ENCODE measurements at places on chromosomes 1 and 21. TPM values are rescaled to one million over a fixed set of nuclear protein-coding genes. Genes with fewer than 3 reads are reported as not detected.

The CYP4A22 gene
- polyA plus RNA-seq = not detected

The SAMSN1 gene
- polyA plus RNA-seq = not detected

DNA sequence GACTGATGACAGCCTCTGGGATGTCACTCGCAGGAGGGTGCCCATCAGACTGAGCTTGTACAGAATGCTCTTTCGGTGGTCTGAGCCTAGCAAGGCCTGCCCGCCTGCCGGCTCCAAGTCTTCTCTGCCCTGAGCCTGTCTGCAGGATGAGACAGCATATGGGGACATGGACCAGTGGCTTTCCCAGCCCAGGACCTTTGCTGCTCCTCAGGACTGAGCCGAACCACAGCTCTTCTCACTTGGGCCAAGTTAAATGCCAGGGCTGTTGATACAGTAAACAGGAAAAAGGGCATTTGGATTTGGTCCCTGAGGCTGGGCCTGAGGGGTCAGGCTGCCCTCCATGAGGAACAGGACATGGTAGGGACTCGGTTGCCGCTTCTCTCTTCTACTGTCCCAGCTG is 64.3 kb upstream of the EPS8L3 start:
- no peak for DNase-seq

DNA sequence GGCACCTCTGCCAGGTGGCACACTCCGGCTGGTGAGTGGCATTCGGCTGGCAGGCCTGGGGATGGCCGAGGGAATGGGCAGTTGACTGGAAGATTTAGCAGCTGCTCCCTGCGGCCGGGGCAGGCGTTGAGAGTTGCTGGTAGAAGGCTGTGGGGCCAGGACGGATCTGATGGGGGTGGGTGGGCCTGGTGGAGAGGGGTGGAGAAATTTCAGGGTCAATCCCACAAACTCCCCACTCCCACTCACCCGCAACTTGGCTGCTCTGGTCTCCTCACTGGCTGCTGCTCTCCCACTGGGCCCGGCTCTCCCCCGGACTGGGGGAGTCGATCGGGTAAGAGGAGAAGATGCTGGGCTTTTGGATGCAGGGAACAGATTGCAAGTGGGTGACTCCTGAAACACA is 2.1 kb downstream of the PSRC1 start:
- no peak for DNase-seq

GRCh38 chr1:63772201-63772600 is 1.6 kb upstream of the ROR1 start:
- no peak for DNase-seq
